ENCODE measurements at places on chromosomes 7 and 10.
A peak's percentile ranks its signal among the peaks of the same experiment; 100 is the strongest.

- no peak for DNase-seq
Observed at GRCh38 chr7:120303105-120303504, 30.1 kb downstream of the KCND2 start.

GRCh38 chr10:29353305-29353704 is 64.4 kb downstream of the LYZL1 start:
- DNase-seq = no peak

- no peak for DNase-seq
Observed at GRCh38 chr10:7507887-7508726, 97.3 kb upstream of the SFMBT2 start.

DNA sequence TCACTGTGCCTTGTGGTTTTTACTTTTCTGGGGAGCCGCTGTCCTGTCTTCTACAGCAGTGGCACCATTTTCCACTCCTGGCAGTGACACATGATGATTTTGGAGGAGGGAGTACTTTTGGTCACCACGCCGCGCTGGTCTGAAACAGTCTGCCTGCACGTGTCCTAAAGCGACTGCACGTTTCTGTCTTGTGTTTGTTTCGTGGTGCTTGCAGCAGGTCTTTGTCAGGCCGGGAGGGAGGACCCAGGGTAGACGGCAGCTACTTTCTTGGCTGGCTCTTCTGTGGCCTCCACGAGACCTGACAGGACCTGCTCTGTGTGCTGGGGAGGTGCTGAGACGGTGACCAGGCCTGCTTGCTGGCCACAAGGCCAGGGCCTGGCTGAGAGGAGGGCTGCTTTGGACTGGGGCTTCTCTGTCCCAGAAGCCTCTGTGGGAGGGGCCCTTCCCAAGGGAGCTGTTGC is 82.0 kb downstream of the GLRX3 start:
- DNase-seq = no peak

DNA sequence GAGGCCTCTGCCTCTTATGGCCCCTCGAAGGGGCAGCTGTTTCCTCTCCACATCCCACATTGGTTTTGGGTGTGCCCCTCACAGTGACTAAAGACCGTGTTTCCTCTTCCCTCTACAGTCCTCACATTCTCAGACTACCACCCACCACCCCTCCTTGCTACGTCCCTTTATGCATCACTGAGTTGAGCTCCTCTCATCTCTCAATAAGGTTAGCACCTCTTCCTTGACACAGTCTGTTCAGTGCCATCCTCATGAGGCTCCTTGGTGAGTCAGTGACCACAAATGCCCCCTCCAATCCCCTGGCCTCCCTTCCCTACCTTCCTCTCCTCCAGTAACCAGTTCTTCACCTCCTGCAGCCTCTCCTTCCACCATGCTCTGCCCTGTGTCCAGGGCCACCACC is 239.1 kb upstream of the MYO3A start:
- no peak for DNase-seq

DNA sequence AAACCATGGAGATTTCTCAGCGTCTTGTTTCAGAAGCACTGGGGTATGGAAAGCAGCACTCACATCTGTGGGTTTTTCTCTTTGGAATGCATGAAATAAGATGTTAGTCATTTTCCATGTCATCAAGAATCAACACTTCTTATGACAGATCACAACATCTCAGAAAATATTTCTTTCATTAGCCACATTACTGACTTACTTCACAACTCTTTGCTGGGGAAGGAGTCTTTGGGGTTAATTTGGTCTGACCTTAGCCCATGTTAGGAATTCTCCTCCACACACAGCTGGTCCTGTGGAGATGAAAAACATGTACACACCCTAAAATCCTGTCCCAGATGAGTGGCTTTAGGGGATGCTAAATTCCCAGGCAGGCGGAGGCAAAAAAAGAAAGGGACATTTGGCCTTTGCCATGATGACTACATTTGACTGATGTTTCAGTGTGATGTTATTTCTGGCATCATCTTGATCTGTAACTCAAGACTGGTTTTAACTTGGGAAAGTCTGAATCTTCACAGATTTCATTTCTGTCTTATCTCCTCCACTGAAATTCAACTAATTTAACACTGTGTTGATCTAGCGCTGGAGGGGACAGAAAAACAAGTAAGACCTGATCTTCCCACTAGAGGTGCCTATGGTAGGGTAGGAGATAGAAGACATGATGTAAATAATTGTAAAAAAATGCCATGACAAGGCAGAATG is 363.2 kb downstream of the PRPF18 start:
- DNase-seq = peak; percentile 75

DNA sequence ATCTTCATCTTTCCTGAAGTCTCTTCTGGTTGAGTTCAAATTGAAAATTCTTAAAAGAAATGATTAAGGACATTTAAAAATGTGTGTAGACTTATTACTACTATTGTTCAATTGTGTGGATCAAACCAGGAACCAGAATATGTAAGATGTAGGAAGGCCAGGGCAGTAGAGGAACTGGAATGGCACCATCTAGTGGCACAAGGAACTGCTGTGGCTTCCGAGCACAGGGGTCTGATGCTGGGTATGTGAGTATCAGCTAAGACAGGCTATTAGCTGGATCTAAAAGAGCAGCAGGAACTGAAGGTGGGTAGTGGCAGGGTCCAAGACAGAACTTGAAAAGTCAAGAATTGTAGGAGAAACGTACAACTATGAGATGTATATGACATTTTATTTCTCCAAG is 247.3 kb downstream of the SEMA3A start:
- no peak for DNase-seq

DNA sequence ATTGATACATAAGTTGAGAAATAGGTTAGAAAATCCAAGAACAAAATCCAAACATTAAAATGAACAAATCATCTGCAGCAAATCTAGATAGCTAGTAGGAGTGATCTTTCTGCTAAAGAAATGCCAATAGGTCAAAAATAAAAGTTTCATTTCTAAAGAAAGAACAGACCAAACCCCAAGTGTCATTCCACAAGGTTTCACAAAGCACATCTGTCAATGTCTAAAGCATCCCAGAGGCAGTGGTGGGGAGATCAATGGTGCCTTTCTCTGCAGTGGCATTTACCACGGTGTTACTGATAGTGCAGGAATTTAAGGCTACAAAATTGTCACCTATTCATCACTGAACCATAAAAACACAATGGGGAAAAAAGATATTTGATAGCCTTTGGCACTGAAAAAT is 147.9 kb downstream of the PARD3 start:
- DNase-seq = no peak

DNA sequence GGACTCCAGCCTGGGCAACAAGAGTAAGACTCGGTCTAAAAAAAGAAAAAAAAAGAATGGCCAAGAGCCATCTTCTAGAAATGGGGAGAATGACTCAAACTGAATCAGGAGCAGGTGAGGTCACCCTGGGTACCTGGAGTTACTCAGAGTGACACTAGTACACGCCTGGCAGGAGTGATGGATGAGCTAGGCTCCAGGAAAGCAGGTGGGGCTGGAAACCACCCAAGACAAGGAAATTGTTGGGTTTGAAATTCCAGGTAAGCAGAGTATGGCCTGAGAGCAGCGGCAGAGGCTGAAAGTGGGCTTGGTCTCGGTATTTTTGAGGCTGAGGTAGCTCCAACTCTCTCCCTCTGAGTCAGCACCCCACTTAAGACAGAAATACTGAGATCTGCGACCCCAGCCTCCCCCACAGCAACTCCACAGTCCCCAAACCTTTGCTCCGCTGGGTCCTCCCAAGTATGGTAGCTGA is 18.5 kb downstream of the DDIT4 start:
- no peak for DNase-seq

DNA sequence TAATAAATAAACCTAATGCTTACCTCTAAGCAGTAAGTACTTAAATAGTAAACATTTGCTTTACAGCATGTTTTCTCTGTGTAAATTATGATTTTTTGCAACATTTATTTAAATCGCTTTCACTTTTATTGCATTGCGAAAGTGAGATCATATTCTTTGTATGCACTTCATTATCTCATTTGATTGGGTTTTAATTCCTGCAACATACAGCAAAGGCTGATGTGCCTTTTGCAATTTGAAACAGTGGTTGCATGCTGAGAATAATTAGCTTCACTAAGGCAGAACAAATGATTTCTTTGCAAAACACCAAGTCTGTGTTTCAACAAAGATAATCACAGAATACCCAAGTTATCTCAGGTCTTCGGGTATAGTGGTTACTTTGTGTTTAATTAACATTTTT is 16.3 kb upstream of the THSD7A start:
- DNase-seq = no peak

- DNase-seq = peak; percentile 97
Observed at GRCh38 chr7:74097937-74098614, 14.5 kb downstream of the LIMK1 start.

DNA sequence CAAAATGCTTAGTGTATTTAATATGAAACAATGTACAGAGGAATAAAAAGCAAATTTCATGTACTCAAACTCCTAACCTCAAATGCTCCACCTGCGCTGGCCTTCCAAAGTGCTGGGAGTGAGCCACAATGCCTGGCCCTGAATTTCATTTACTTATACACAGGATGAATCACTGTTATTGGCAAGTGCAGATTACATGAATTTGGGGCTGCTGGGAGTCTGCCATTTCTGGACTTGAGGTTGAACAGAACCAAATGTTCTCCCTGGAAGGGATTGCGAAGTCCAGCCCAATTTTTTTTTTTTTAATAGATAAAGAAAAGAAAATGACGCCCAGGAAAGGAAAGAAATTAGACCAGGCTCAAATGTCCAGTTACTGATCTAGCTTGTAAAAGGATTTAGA is 6.8 kb upstream of the CSTF2T start:
- DNase-seq = peak; percentile 66

- DNase-seq = no peak
Observed at GRCh38 chr7:25926009-25926408, 226.0 kb upstream of the NFE2L3 start.

DNA sequence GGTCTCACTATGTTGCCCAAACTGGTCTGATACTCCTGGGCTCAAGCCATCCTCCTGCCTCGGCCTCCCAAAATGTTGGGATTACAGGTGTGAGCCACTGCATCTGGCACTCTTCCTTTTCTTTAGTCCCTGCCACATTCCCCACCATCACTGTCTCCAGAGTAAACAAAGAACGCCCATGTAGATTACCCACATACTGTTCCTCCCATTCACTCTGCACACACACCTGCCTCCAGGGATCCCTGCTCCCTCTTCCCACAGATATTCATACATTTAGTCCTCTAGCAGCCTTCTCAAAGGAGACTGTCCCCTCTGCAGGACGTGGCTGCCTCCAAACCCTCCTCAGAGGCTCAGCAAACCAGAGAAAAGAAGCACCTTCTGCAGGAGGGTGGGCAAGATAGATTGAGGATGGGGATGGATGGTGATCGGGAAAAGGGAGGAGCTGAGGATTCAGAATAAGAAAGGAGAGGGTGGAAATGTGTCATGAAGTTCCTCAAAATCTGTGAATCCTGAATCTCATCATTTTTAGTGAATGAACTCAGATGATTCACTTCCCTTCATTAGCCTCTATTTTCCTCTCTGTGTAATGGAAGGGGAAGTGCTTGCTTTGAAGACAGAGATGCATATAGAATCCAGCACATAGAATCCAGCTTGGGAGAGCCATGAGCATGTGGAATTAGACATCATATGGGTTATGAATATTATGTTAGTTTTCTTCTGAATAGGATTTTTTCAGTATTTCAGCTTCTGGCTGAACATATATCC is 5.5 kb upstream of the PLAU start:
- DNase-seq = no peak

DNA sequence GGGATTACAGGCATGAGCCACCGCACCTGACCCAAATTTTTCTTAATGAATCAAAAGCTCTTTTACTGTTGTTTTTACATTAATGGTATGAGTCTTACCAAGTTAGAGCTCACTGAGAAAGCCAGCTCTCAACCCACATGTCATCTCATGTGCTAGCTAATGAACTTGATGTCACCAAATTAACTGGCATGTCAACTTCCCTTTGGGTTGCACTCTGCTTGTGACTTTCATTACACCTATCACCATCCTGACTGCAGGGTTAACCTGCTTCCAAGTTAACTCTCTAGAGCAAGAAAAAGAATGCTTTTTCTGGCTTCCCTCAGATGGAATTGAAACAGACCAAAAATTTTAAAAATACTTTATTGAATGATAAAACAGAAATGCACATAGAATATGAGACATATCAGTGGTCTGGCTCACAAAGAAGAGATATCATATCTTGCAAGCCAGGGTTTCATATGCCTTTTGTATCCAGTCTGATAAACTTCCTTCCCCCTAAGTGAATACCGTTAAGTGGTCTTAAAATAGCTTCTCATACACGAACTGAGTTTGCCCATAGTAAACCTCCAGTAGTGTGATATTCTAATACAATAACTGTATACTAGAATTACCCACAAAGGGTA is 42.9 kb upstream of the TRIM24 start:
- no peak for DNase-seq

- DNase-seq = no peak
Observed at GRCh38 chr10:84118395-84119006, 20.8 kb upstream of the GHITM start.

DNA sequence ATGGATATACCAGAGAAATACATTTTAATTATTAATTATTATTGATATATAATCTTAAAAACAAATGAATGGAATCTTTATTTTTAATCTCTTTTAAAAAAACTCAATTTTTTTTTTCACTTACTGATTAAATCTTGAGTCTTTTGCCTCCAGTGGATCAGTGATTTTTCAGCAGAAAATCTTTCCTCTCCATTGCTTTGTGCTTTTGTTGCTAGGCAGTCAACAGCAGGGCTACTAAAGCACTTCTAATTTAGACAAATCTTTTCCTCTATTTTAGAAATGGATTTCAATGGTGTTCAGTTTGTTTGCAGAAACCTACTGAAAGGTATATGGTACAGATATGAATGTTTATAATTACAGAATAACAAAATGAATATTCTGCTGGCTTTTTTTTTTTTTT is 143.6 kb downstream of the ST7 start:
- no peak for DNase-seq

- DNase-seq = peak; percentile 8
Observed at GRCh38 chr10:44352316-44353127, 32.4 kb downstream of the CXCL12 start.

DNA sequence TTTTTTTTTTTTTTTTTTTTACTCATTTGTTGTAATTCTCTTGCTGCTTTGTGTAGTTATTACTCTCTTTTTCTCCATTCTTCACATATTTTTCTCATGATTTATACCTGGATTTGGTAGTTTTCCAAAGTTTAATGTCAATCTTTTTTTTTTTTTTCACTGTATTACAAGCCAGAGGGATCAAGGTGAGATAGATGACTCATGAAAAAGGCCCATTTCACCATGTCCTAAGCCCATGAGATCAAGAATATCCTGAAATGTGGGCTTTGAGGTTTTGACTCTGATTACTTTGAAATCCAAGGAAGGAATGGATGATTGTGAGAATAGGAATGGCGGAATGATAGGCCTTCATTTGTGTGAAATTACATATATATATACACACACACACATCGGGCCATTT is 31.1 kb downstream of the TAX1BP1 start:
- no peak for DNase-seq

DNA sequence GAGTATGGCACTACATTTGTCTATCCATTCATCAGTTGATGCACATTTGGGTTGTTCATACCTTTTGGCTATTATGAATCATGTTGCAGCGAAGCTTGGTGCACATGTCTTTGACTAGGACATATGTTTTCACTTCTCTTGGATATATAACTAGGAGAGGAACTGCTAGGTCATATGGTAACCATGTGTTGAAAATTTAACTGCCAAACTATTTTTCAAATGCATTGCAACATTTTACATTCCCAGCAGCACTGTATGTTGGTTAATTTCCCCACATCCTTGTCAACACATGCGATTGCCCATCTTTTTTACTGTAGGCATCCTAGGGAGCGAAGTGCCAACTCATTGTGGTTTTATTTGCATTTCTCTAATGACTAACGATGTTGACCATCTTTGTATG is 183.4 kb downstream of the PRKCQ start:
- DNase-seq = peak; percentile 96

Measured in GM04504 (cell line).